ENCODE measurements at places on chromosomes 3 and 15. TPM values are rescaled to one million over a fixed set of nuclear protein-coding genes. Genes with fewer than 3 reads are reported as not detected.

DNA sequence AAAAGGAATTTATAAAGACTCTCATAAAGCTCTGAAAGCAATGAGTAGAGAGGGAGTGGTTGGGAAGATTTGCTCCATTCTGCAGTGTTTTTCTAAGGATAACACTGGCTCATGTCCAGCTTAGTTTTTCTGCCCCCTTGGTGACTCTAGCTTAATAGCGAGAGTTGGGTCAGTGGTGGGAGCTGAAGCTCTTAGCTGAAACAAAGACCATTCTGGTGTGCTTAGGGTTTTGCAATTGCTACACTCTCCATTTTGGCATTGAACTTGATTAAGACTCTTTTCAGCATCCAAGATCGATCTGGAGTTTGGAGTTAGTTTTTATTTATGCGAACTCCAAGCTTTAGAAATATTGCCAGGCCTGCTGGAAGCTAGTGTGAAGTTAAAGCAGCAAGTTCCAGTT, 98.0 kb downstream of the ATG7 start:
- no peaks in the 10 kb centered on the region for H3K36me3 ChIP-seq
- H3K27ac ChIP-seq: no peak overlapping the region
- H3K4me3 ChIP-seq: no peak overlapping the region
- DNase-seq: no peak

ATOSA gene
- total RNA-seq: 75.6 TPM

ACKR4 gene
- total RNA-seq: not detected

DNA sequence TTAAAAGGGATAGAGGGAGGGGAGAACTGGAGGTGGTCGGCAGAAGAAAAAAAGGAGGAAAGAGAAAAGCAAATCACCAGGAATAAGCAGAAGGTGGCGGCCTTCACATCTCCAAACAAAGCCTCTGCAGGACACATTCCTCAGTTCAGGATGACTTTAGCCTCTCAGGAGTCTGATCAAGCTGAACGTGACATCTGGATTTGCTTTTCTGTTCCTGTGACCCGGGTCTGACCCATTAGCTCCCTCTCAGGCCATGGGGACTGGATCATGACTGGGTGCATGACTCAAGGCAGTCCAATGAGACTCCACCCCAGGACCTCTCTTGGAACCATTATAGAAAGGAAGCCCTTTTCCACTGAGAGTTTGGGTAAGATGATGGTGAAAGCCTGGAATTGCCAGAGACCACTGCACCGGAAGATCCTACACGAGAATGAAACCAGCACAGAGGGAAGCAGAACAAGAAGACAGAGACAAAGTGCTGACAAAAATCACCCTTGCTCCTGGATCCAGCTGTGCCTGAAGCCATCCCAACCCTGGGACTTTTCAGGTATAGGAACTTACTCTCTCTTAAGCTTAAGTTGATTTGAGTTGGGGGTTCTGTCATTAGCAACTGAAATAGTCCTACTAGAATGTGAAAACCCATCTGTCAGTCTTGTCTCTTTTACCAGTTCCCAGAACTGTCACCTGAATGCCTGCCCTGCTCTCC, 45.4 kb upstream of the RAD18 start:
- H3K4me1 ChIP-seq: no peaks in the 10 kb centered on the region
- H3K27ac ChIP-seq: no peak overlapping the region
- no peaks in the 10 kb centered on the region for H3K27me3 ChIP-seq
- DNase-seq: no peak

- no peak overlapping the region for H3K27ac ChIP-seq
- H3K27me3 ChIP-seq: peaks cover 20% of the 10 kb centered on the region
- no peak overlapping the region for H3K4me3 ChIP-seq
These were observed 8.1 kb upstream of the PRSS50 start for GRCh38 chr3:46725621-46726314.

DNA sequence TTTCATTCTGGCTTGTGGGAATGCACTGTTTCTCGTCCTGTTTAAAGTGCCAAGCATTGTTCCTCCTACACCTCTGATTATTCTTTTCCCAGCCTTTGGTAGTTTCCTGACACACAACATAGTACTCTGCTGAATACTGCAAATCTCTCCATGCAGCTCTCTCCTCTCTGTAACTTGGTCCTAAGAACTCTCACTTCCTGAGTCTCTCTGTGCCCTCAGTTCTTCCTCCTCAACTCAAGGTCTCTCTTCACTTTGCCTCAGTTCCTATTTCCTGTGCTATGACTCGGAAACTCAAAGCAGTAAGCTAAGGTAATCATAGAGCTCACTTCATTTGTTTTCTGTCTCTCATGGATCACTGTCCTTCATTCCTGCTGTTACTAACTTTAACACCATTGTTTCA, 113.4 kb downstream of the ZNF280D start:
- no peak overlapping the region for H3K4me3 ChIP-seq
- H3K27me3 ChIP-seq: no peaks in the 10 kb centered on the region
- H3K4me1 ChIP-seq: no peaks in the 10 kb centered on the region

CCR8 gene
- not detected for total RNA-seq

DNA sequence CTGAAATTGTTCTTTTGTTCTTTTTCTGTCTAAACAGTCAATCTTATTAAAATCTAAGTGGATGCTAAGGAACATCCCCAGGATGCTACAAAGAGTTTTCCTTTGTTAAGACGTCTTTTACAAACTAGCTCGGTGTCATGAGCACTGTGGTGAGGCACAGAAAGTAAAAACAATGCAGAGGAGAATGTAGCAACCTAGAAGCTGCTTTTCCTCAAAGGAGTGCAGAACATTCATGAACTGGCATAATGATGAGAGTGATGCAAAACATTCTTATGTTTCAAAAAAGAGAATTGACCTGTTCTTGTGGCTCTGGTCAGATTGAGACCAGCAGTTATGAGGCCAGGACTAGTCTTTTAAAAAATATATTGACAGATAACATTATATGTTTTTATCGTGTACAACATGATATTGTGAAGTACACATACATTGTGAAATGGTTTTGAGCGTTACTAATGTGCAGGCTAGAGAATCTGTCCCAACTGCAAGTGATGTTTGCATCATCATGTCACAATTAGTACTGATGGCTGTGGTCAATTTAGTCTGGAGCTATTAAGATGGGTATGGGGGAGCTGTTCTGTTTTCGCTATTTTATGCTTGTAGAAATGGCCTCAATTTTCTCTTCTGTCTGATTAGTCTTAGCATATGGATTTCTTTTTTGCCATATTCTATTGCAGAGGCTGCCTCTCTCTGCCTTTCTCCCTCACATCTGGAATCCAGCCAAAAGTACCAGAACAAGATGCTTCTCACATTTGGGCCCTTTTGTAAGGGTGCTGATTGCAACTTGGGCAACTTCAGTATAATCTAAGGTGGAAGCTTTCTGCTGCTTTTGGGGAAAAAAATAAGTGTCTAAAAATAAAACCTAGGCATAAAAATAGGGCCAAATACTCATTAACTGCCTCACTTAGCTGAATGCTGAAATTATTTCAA, 50.2 kb downstream of the HHLA2 start:
- no peak for DNase-seq
- H3K4me1 ChIP-seq: no peaks in the 10 kb centered on the region
- no peaks in the 10 kb centered on the region for H3K27me3 ChIP-seq
- no peak overlapping the region for H3K27ac ChIP-seq

DNA sequence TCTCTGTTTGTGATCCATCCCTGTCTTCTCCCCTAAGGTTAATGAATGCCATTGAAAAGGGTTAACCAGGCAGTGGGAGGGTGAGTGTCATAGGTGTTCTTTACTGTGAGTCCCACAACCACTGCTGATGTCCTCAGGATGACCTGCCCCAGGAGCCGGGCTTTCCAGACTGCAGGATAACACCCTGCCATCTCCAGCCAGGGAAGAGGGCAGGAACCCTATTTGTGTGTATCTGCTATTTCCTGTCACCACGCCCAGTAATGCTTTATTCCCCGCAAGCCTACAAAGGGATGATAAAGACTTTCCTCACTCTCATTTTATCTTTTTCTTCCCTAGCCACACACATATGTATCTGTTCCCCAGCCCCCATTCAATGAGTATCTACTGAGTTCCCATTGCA, 15.6 kb upstream of the CTXND1 start:
- H3K4me1 ChIP-seq: no peaks in the 10 kb centered on the region
- H3K27ac ChIP-seq: no peak overlapping the region
- DNase-seq: no peak
- H3K4me3 ChIP-seq: no peak overlapping the region

RASSF1 gene
- total RNA-seq: 9.8 TPM

DNA sequence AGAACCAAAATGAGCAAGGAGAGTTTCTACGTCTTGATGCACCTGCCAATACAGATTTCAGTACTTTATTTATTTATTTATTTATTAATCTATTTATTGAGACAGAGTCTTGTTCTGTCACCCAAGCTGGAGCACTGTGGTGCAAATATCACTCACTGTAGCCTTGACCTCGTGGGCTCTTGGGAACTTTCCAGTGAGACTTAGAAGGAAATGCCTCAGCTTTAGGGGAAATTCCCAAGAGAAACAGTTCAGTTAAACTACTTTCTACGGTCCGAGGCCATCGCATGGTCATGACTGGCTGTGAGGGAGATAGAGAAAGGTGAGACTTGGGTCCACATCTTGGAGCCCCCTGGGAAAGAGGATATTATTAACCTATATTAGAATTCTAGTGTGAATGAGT, 47.0 kb upstream of the HERC1 start:
- DNase-seq: no peak
- H3K27ac ChIP-seq: no peak overlapping the region
- no peak overlapping the region for H3K4me3 ChIP-seq
- no peaks in the 10 kb centered on the region for H3K4me1 ChIP-seq
- H3K27me3 ChIP-seq: no peaks in the 10 kb centered on the region

DNA sequence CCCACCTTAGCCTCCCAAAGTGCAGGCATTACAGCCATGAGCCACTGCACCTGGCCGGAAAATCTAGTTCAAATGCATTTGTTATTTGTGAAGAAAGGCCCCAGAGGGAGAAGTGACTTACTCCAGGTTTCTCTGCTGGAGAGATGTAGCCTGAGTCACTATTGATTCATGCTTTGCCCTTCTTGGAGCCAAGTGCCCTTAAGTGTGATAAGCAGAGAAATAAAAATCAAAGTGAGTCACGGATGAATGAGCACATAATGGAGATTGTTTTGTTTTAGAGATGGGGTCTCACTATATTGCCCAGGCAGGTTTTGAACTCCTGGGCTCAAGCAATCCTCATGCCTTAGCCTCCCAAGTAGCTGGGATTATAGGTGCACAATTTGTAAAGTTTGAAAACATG, 33.1 kb downstream of the CDC25A start:
- H3K27ac ChIP-seq: no peak overlapping the region
- H3K4me3 ChIP-seq: no peak overlapping the region
- peaks cover 3% of the 10 kb centered on the region for H3K4me1 ChIP-seq
- no peak for DNase-seq
- no peaks in the 10 kb centered on the region for H3K36me3 ChIP-seq

PRKAR2A gene
- 47.8 TPM for total RNA-seq

- H3K4me1 ChIP-seq: no peaks in the 10 kb centered on the region
- H3K27ac ChIP-seq: peak overlapping the region; percentile 10
- no peak overlapping the region for H3K4me3 ChIP-seq
- H3K27me3 ChIP-seq: no peaks in the 10 kb centered on the region
- no peaks in the 10 kb centered on the region for H3K36me3 ChIP-seq
These were observed 181.7 kb upstream of the SNTN start for GRCh38 chr3:63470745-63471144.

DNA sequence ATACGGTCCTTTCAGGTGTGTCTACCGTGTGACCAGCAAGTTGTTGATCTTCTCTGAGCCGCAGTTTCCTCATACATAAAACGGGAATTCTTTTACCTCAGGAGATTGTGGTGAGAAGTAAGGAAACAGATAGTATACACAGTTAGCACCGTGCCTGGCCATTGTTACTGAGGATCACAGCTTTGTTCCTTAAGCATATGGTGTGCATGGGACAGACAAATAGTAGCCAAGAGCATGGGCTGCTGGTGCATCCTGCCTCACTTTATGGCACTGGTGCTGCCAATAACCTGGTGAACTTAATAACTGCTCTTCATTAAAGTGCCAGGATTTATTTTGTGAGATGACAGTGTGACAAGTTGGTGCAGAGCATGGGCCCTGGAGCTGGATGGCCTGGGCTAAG, 86.3 kb downstream of the PDCD6IP start:
- H3K4me3 ChIP-seq: no peak overlapping the region
- H3K36me3 ChIP-seq: no peaks in the 10 kb centered on the region
- H3K4me1 ChIP-seq: peaks cover 4% of the 10 kb centered on the region
- peaks cover 3% of the 10 kb centered on the region for H3K27me3 ChIP-seq
- no peak for DNase-seq
- H3K27ac ChIP-seq: no peak overlapping the region

ADAMTS9 gene
- total RNA-seq: 6.3 TPM

BBX gene
- total RNA-seq: 27.3 TPM

GRCh38 chr3:120281261-120281660, 3.8 kb downstream of the GPR156 start:
- DNase-seq: no peak
- no peak overlapping the region for H3K27ac ChIP-seq
- no peaks in the 10 kb centered on the region for H3K36me3 ChIP-seq
- peaks cover 31% of the 10 kb centered on the region for H3K27me3 ChIP-seq
- peaks cover 5% of the 10 kb centered on the region for H3K4me1 ChIP-seq

CCR3 gene
- total RNA-seq: not detected

PRICKLE2 gene
- total RNA-seq: 20.2 TPM

DNA sequence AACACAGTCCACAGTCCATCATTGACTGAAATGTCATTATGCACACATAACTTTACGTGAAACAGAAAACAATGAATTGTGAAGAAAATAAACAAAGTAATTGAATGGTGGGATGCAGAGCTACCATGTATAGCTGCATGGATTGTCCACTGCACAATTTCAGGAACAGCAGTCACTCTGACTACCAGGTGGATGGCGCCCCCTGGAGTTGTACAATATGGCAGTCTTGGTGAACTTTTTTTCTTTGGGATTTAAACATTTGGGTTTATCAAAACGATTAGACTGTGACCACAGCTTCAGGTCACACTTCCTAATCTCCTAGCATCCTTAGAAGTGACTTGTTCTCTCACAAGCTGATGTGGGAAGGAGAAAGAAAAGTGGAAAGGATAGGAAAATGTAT, 48.9 kb upstream of the TCF12 start:
- no peaks in the 10 kb centered on the region for H3K27me3 ChIP-seq
- DNase-seq: peak; percentile 57
- no peaks in the 10 kb centered on the region for H3K36me3 ChIP-seq
- no peaks in the 10 kb centered on the region for H3K4me1 ChIP-seq
- H3K27ac ChIP-seq: no peak overlapping the region

EXD1 gene
- not detected for total RNA-seq

- H3K27ac ChIP-seq: no peak overlapping the region
- H3K27me3 ChIP-seq: no peaks in the 10 kb centered on the region
- H3K4me3 ChIP-seq: no peak overlapping the region
- no peaks in the 10 kb centered on the region for H3K36me3 ChIP-seq
- DNase-seq: no peak
These were observed 565.7 kb downstream of the PYDC2 start for GRCh38 chr3:192026661-192027060.

GPR149 gene
- total RNA-seq: not detected

DNA sequence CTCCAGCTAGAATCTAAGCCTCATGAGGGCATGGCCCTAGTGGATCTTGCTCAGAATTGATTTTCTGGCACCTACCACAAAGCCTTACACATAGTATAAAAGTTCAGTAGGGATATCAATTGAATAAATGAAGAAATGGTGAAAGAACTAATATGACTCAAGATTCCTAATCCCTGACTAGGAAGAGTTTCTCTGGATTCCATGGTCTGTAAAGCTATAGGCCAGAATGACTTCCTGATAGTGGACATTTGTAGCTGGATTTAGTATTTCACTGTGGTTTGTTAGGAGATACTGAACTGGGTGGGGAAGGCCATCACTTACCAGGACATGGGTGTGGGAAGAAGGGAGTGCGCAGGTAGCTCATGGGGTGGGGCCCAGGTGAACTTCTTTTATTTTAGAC, 168.9 kb downstream of the RAP2B start:
- no peak overlapping the region for H3K27ac ChIP-seq
- H3K4me3 ChIP-seq: no peak overlapping the region
- no peak for DNase-seq
- H3K27me3 ChIP-seq: no peaks in the 10 kb centered on the region
